ENCODE measurements at places on chromosomes 2 and 18.

- DNase-seq, result no peak
These were observed 460.4 kb downstream of the STK39 start for GRCh38 chr2:167787021-167787420.

GRCh38 chr2:222257645-222258044, 41.2 kb downstream of the PAX3 start:
- no peak for DNase-seq

DNA sequence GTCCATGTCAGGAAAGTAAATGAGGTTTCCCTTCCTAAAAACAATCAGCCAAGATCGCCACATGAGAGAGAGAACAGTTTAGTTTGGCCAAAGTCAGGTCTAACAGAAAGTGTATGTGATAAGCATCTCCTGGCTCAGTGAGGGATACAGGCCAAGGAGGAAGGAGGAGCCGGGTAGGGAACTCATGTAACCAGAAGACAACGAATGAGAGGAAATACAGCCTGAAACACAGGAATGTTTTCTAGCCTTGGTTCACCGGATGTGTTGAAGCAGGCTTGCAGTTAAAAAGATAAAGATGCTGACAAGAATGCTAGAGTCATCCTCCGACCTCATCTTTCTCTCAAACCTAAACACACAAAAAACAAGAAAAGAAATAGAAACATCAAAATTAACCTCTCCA, 283.9 kb upstream of the SIX2 start:
- DNase-seq, result no peak

- DNase-seq, result no peak
These were observed 27.9 kb downstream of the AOX1 start for GRCh38 chr2:200613692-200614091.

DNA sequence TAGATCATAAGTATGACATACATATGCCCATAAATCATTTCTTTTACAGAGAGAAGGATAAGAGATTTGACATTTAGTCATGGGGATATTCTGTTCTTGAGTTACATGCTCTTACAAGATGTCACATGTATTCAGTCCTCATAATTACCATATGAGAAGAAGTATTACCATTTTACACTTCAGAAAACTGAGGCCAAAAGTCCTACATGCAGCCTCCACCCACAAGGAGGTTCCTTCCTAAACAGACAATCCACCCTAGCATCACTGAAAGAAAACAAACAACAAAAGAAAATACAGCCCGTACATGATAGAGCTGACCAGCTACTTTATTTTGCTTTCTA, 335.1 kb downstream of the SETBP1 start:
- peak; percentile 16 for DNase-seq

GRCh38 chr2:147910990-147911473, 66.2 kb downstream of the ACVR2A start:
- peak; percentile 84 for DNase-seq
